ENCODE measurements at places on chromosomes 1 and 21. TPM values are rescaled to one million over a fixed set of nuclear protein-coding genes. Genes with fewer than 3 reads are reported as not detected.

Gene ANKRD65
- 13.4 TPM for total RNA-seq

Gene TTC39A
- 1.7 TPM for total RNA-seq

Gene PROK1
- not detected for total RNA-seq

Gene NR5A2
- 8.3 TPM for total RNA-seq

Gene NBPF6
- total RNA-seq, result not detected

Gene TMEM52
- total RNA-seq, result 25.6 TPM

Gene PTPRC
- total RNA-seq, result 17.1 TPM

DNA sequence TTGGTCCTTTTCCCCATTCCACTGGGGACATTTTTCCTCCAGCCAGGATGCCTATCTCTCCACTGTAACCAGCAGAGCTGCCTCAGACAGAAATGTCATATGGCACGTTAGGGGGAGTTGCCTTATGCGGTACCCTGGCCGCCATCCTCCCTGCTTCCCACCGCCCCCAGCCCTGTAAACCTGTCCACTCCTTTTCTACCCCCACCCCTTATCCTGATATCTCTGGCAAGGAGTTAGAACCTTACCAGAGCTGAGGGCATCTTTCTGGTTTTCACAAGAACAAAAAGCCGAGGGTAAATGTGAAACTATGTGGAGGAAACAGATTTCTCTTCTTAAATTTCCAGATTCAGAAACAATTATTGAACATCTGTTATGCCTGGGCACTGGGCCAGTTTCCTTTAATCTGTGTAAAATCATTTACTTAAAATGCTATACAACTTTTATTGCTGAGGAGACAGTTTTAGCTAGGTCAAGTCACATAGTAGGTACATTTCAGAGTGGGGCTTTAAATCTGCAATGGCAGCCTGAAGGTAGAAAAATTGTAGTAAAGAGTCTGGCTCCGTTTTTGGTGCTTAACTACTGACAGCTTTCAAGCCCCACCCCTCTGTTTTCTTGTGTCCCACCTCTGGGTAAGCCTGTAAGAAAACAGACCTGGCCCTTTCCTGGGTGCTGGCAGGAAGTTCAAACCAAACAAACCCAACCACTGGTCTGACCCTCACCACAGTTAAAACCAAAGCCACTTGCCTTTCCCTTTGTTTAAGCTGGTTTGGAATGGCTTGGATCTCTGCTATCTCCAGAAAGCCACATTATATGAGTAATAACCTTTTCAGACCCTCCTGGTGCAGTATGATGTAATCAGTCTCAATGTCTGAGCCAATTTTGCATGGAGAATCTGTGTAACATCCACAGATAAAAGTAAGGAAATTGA lies 319.0 kb downstream of the HHAT start:
- DNase-seq, result peak; percentile 59

DNA sequence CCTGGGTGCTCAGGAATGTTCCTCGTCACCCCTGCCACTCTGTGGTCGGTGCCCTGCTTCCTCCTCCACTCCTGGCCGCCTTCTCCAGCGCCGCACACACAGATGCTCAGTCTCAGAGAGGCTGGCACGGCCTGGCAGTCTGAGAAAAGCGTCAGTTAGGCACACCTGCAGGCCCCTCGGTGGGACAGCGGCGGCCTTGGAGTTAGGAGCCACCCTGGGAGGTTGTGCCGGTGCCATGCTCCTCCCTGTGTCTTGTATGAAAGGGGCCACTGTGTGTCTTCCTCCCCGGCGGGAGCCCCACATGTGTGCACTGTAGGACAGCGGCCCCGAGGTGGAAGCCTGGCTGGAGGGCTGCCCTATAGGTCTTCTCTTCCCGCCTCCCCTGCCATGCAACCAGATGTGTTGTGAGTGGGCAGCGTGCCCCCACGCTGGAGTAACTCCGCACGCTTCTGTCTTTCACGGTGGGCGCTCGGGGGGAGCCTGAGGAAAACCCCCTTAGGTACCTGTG lies 145.2 kb downstream of the PGBD5 start:
- no peak for DNase-seq

GRCh38 chr1:213552045-213552444 lies 435.7 kb upstream of the PROX1 start:
- DNase-seq, result no peak

DNA sequence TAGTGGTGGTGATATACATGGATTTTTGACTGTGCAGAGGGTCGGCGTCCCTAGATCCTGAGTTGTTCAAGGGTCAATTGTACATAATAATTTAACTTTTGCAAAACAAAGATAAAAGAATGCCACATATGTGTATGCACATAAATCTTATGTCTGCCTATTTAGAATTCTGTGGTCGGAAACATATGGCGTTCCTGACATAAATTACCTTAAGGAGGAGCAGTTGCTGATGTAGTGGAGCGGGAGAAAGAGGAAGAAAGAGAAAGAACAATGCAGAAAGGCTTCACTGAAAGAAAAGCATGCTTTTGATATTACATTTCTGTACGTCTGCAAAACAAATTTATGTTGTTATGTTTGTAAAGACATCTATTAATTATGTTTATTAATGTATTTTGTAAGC lies 40.0 kb downstream of the S1PR1 start:
- no peak for DNase-seq

DNA sequence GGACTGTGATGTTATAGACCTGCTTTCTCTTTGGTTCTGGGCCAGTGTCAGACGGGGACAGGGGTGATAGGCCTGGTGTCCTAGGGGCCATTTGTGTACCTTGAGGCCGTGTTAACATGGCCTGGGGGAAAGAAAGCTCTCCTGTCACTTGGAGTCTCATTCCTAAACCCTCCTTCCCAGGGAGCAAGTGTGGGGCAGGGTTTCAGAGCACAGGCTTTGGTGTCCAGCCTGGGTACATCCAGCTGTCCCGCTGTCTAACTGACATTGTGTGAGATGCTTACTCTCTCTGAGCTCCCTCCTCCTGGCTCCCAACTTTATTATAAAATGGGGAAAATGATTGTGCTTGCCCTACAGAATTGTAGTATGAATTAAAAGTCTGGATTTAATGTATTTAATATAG lies 32.6 kb upstream of the EPHA8 start:
- DNase-seq, result peak; percentile 77

DNA sequence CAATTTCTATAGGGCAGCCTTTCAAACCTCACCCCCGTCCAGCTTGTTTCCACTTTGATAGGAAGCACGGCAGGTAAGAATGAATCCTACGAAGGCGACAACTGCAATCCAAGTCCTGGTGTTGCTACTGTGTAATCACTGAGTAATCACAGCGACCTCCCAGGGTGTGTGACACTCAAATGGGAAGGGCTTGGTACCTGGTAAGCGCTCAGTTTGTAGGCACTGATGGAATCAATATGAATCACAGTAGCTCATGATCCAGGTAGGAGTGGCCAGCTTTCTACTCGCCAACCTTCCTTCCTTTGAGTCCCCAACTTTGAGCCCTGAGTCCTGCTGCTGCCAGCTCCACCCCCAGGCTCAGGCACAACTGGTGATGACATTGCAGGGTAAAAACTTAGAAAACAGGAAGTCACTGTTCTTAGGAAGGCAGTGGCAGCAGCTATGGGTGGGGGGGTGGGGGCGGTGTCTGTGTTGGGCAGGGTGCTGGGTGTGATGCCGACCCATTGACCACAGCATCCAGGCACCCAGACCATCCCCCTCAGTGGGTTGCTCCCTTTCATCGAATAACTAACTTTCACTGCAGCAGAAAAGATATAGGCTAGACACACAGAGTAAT lies 70.7 kb downstream of the CD247 start:
- no peak for DNase-seq

GRCh38 chr1:148352470-148353053 lies 130.5 kb downstream of the PPIAL4G start:
- no peak for DNase-seq

GRCh38 chr1:44717156-44717555 lies 13.8 kb downstream of the RNU5D-1 start:
- DNase-seq, result no peak

GRCh38 chr1:43766086-43766784 lies 58.9 kb downstream of the ST3GAL3 start:
- DNase-seq, result peak; percentile 34

- no peak for DNase-seq
Observed at GRCh38 chr1:171794085-171794484, 12.6 kb downstream of the METTL13 start.

DNA sequence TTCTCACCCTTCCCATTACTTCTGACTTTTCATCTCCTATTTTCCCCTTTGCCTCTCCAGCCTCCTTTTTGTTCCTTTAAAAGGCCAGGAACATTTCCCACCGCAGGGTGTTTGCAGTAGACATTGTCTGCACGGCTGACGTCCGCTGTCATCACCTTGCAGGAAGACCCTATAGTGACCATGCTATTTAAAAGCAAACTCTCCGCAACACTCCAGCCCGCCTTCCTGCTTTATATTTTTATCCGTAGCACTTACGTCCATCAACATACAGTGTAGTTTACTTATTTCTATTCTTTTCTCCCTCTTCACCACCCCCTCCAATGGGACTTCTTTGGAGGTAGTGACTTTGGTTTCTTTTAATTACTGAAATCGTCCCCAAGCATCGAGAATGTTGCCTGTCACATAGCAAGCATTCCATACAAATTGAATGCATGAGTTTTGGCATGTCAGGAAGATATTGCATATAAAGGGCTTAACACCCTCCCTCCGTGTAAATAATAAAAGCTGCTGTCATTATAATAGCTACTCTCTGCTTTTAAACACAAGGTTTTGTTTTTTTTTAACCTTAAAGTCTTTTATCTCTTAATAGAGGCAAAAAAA lies 19.8 kb downstream of the SLC25A33 start:
- peak; percentile 24 for DNase-seq

DNA sequence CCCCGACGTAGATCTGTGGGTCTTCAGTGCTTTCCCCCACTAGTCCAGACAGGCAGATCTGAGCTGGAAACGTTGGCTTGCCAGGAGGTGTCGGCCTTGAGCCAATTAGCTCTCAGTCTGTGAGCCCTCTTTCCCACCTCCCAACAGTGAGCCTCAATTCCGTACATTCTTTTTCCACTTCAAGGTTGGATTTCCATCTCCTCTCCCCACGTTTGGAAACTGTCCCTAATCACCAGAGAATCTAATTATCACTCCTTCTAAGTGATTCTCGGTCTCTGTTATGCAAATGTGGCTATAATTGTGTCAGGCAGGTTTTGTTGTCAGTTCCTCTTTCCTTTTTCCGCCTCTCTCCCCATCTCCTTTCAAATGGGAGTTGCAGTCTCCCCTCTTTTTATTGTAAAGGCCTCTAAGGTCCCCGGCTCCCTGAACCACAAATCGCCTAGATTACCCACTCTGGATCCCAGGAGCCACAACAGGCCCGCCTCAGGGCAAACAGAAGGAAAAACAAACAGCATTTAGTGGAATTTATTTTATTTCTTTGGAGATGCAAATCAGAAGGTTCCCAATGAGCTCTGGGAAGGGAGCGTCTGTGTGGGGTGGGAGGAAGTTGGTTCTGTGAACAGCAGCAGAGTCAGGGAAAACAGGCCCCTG lies 29.4 kb upstream of the LRRN2 start:
- DNase-seq, result peak; percentile 58

DNA sequence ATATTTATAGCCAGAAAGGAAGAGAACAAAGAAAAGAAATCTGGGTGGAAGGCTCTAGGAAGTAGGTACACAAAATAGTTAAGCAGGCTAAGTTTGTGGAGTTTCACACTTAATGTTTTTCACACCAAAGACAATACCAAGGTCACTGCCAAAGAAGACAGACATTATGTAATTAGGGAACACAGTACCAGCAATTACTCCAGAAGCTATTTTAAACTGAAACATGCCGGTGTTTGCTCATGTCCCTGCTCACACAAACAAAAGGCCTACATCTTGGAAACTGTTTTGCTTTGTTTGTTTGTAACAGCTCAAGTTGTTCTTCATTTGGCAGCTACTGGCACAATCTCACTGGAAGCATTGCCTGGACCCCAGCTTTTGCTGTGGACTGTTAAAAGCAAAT lies 88.5 kb upstream of the DAB1 start:
- DNase-seq, result no peak

GRCh38 chr21:36860736-36861594 lies 105.5 kb downstream of the HLCS start:
- no peak for DNase-seq

DNA sequence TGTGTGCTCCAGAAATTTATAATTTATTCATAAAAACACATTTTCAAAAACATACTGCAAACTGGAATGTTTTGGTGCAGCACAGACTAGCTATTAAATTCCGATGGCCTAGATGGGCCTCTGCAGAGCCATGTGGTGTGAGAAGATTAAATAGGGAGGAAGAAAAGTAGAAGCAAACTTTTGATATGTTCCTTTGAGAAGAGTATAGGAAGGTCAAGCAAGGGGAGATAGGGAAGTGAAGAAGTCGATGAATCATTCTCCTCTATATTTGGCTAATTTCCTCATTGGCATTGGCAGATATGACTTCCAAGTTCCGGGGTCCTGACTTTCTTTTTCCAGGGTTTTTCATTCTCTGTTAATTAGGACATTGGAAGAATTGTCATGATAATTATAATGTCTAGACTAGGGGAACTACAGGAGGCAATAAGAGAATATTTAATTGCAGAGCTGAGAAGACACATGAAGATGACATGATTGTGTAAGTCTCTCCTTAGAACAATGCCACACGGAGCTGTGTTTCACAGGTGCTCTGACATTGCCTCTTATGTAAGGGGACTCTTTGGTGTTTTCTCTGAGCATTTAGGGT lies 19.3 kb upstream of the ZNF326 start:
- DNase-seq, result no peak

- DNase-seq, result no peak
Observed at GRCh38 chr1:46556822-46557221, 5.4 kb upstream of the KNCN start.

- no peak for DNase-seq
Observed at GRCh38 chr1:211677659-211678058, 2.2 kb upstream of the NEK2 start.

DNA sequence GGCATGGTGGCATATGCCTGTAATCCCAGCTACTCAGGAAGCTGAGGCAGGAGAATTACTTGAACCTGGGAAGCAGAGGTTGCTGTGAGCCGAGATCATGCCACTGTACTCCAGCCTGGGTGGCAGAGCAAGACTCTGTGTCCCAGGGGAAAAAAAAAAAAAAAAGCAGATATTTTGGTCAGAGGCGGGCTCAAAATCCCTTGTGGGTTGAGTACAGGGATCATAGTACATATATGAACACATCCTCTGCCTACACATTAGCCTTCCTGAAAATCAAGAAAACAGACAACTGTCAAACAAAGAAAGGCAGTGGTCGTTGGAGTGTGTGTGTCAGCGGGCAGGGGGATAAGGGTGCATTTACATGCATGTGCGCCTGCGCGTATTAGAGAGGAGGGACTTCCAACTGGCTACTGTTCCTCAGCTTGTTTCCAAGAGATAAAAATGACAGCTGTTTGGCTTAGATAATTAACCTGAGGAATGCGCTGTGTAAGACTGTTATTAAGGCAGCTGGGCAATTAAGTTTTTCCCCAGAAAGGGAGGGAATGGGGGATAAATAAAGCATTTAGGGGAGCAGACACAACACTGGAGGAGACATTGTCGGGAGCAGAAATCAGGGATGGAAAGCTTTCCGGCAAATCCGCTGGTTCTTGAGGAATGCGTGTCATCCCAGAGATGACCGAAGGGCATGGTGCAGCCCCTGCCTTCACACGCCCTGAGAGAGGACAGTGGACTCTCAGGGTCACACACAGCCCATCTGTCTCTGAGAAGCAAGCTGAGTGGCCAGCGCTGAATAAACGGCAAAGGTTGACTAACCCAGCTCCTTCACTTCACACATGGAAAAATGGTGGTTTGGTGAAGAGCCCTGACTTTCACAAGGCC lies 6.4 kb downstream of the LAMB3 start:
- DNase-seq, result peak; percentile 85

GRCh38 chr1:231480008-231480407 lies 48.5 kb upstream of the TSNAX start:
- no peak for DNase-seq

GRCh38 chr1:19066874-19067181 lies 110.4 kb upstream of the IFFO2 start:
- no peak for DNase-seq

Measured in tongue (tissue), 3 donors.